ENCODE measurements at places on chromosomes 3 and 15. TPM values are rescaled to one million over a fixed set of nuclear protein-coding genes. Genes with fewer than 3 reads are reported as not detected.

Gene PLAAT1
- total RNA-seq: 0.90 TPM

Gene GOLGA6D
- total RNA-seq: not detected

Gene SLC9C1
- 1.9 TPM for total RNA-seq

Gene MAP1A
- 14.3 TPM for total RNA-seq

Gene PAQR5
- 2.6 TPM for total RNA-seq

Data from urinary bladder (tissue), 4 donors.